ENCODE measurements at places on chromosomes 5 and 9.

DNA sequence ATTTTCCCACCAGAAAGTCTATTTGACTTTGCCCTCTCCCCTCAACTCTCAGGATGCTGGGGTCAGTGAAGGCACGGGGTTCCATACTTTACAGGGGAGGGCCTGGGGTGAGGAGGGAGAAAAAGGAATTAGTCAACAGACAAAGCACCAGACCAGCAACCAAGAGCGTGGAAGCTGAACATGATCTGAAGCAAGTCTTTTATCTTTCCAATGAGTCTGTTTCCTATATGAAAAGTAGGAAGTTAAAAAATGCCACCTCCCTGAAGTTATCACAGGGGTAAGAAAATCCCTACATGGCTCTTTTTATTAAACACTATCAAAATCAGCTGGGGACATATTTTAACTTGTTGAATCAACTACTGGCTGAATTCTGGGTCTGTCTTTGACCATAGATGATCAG is 337.0 kb downstream of the TRPM3 start:
- no peak for DNase-seq

DNA sequence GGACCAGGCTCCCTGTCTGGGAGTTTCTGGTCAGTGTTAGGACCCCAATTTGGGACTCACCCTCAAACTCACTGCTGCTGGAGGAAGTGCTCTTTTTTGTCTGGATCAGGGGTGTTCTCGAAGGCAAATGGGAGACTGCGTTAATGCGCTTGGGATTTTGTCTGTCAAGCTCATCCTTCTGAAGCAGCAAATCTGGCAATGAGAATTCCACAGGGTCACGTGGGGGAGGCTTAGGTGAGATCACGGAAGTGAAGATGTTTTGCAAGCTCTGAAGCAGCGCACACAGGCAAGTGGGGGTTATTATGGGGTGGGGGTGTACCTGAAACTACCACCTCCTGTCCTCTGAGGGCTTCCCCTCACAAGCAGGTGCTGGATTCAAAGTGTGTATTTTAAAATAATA is 10.5 kb upstream of the TEX53 start:
- DNase-seq: no peak

- no peak for DNase-seq
Measured at GRCh38 chr5:142994218-142994617, 224.0 kb downstream of the ARHGAP26 start.

- DNase-seq: no peak
Measured at GRCh38 chr5:66877843-66878242, 281.6 kb downstream of the MAST4 start.

DNA sequence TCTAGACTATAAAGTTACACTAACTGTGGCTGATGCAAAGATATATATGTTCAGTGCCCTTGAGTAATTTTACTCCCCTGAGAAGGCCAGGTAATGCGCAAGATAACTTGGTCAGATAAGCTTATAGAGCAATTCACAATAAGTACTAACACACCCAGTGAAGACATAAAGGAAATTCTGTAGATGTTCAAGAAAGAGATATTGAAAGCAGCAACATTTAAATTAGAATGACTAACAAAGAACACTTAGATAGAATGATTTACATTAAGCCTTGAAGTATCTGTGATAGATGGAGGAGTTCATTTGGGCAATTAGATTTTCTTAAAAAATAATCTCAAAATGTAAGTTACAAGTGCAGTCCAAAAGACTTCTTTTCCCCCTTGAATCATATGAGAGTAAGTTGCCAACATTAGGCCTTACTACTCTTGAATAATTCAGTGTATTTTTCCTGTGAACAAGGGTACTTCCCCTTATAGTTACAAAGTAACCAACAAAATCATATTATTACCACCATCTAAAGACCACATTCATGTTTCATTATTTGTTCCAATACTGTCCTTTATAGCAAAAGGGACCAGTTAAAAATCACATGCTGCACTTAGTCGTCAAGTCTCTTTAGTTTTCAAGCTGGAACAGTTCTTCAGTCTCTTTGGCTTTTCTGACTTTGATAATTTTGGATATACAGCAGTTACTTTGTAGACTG is 44.4 kb upstream of the ELOVL7 start:
- no peak for DNase-seq

- DNase-seq: no peak
Measured at GRCh38 chr9:129770741-129771140, 17.9 kb upstream of the PTGES start.

DNA sequence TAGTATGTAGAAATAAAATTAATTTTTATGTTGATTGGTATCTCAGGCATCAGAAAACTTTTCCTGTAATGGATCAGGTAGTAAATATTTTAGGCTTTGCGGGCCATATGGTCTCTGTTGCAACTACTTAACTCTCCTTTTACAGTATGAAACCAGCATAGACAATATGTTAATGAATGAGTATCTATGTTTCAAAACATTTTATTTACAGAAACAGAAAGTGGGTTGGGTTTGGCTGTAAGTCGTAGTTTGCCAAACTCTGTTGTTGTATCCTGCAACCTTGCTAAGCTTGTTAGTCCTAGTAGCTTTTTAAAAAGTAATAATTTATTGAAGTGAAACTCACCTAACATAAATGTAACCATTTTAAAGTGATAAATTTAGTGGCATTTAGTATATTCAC is 132.1 kb downstream of the NR3C1 start:
- no peak for DNase-seq

DNA sequence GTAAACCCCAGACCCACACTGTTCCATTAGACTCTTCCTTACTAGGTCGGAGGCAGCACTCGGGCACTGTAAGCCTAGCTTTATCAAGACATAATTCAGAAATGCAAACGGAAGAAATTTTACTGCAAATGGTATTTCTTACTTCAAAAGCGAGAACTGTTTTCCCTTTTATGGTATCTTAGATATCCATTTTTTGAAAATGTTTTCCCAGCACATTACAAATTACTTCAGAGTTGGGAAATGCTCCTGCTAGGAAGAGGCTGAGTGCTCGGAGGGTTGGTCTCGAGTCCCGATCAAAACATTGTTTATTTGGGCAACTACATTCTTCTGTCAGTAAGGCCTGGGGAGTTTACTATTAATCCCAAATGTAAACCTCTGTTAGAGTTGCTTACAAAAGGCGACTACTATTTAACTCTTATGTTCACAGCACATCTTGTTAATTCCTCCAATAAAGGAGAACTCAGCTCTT is 332.9 kb downstream of the CWC27 start:
- no peak for DNase-seq

- no peak for DNase-seq
Measured at GRCh38 chr9:96644137-96644536, 11.0 kb downstream of the PRXL2C start.

- DNase-seq: no peak
Measured at GRCh38 chr9:36029765-36030528, 6.8 kb upstream of the RECK start.

DNA sequence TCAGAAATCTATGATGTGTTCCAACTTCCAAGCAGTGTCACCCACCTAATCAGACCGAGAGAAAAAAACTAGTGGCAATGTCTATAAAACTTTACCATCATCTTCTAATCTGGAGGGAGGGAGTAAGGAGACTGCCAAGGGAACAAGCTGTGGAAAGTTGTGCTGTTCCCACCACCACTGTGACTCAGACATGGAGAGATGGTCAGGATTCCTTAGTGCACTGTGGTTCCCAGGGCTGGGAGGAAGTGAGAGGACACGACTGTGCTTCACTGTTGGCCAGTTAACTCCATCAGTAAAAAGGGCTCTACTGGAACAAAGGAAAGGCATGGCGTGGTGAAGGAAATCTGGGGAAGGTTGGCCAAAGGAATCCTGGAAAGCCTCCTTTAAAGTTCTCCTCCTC is 18.8 kb downstream of the TICAM2 start:
- DNase-seq: no peak

DNA sequence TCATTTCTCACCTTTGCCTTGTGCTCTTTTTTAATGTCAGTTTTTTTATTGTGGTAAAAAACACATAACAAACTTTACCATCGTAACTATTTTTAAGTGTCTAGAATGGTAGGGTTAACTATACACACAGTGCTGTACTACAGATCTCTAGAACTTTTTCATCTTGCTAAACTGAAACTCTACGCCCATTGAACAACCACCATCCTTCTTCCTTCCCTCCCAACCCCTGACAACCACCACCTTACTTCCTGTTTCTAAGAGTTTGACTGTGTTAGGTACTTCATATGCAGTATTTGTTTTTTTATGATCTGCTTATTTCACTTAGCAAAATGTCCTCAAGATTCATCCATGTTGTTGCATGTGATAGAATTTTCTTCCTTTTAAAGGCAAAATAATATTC is 54.9 kb downstream of the PSAT1 start:
- DNase-seq: peak; percentile 24

DNA sequence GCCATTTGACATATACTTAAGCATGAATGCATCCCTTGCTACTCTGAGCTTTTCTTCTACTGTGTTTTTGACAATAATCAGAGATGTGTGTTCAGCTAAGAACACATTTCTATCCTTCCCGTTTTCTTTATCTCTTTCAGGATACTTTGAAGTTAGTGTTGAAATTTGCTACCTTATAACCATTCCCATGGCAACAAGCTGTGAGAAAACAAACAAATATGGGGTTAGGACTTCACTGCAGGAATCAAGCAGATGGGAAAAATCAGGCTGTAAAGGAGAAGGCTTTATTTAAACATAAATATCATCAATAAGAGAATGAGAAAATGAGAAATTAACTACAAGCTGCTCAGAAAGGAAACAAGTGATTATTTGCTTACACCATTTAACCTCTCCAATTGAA is 35.2 kb downstream of the ZCCHC9 start:
- no peak for DNase-seq

DNA sequence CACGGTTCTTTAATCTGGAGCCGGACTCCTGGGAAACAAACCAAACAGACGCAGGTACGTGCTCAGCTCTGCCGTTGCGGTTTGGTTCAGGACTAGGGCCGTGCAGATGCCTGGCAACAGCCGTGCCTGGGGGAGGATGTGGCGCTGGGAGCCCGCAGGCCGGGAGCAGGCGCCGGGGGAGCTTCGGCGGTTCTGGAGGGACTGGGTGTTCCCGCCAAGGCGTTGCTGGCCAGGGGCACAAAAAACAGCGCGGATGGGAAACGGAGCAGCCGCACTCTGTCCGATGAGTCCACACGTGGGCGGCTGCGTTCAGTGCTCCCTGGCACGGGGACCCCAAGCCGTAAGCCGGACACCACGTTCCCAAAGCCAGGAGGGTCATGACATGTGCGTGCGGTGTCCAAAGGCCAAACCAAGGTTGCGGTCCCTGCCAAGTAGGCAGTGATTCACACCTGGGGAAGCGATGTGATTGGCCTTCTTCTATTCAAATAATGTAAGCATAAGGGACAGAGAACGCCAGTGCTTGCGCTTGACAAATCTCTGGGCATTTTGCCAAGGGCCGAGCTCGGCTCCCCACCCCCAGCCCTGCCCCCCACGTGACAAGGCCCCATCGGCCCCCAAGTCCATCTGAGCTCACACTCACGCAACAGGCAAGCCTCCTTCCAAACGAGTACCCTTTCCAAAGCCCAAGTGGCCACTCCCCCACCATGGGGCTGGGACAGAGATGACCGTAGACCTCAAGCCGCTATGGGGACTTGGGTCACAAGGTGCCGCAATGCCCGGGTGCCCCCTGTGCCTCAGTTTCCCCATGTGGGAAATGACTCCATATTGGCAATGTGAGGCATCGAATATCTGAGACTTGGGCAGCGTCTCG is 49.7 kb upstream of the NKD2 start:
- DNase-seq: no peak

GRCh38 chr9:109517901-109518377 is 19.8 kb upstream of the PTPN3 start:
- DNase-seq: no peak

DNA sequence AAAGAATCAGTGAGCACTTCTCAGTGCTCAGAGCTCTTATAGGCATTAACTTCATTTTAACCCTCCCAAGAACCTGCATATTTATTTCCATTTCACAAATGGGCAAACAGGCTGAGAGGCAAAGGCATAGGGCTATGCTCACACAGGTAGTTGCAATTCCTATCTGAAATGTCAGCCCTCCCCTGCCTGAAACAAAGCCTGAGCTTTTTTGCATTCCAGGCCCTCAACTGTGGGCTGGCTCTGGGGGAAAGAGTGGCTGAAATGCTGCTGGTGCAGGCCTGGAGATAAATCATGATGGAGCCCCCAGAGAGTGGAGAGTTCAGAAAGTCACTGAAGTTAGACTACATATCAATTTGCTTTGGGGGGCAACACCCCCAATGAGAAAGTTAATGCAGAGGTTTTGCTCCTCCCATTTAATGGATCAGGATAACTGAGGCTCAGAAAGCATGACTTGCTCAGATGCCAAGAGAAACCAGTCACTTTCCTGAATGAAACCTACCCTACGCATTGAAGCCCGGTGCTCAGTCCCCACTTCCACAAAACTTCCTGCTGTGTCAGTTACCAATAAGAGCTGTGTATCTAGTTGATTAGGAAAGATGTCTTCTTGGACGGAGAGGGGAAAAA is 5.6 kb downstream of the DRD1 start:
- no peak for DNase-seq

- DNase-seq: no peak
Measured at GRCh38 chr9:92736563-92737215, 27.9 kb downstream of the BICD2 start.

GRCh38 chr5:77645158-77645994 is 6.9 kb upstream of the OTP start:
- peak; percentile 25 for DNase-seq

- DNase-seq: no peak
Measured at GRCh38 chr5:3320317-3320875, 275.2 kb upstream of the IRX1 start.

- no peak for DNase-seq
Measured at GRCh38 chr9:131587906-131588305, 42.6 kb downstream of the PRRT1B start.

DNA sequence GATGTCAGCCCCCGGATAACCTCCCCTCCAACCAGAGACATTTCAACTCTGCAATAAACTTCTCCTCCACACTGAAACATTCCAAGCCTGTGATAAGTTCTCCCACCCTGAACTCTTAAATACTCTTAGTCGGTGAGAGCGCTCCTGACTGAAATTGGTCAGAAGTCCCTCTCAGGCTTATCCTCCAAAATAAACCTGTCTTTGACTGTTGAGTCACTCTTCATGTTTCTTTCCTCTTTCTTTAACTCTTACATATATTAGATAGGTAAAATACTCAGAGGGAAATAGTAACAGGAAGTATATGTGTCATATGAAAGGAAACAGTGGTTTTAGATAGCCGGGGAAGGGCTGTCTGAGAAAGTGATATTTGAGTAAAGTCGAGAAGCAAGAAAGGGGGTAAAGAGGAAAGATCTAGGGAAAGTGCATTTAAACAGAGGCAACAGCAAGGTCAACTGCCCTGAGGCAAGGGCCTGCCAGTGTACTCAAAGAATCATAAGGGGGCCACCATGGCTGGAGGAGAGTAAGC is 11.0 kb upstream of the FAM81B start:
- no peak for DNase-seq

DNA sequence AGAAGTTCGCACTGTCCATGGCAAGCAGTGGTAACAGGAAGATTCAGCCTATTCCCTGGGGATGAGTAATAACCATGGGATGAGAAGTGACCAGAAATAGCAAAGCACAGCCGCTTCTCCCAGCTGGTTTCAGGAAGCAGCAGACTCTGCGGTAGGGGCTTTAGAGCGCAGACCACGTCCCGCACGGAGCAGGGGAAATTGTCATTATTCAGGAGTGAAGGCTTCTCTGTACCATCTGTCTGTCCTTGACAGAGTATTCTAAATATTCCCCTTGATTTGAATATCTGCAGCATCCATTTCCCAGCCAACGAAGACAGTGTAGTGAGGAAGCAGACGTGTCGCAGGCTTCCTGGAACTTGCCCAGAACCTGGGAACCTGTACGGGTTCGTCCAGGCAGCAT is 159.6 kb downstream of the NXNL2 start:
- DNase-seq: no peak

- DNase-seq: no peak
Measured at GRCh38 chr9:136865768-136866103, 372 bp downstream of the EDF1 start.
